ENCODE measurements at places on chromosomes 1 and 21. TPM values are rescaled to one million over a fixed set of nuclear protein-coding genes. Genes with fewer than 3 reads are reported as not detected.

GRCh38 chr1:72649991-72650390, 367.7 kb upstream of the NEGR1 start:
- no peak for DNase-seq

Gene FCER1G
- 2.0 TPM for total RNA-seq

Gene TNFRSF8
- not detected for total RNA-seq

GRCh38 chr1:38207275-38207674, 160.7 kb upstream of the POU3F1 start:
- DNase-seq: no peak

GRCh38 chr1:46522184-46522968, 29.1 kb downstream of the KNCN start:
- DNase-seq: peak; percentile 58

Gene FMO3
- not detected for total RNA-seq

DNA sequence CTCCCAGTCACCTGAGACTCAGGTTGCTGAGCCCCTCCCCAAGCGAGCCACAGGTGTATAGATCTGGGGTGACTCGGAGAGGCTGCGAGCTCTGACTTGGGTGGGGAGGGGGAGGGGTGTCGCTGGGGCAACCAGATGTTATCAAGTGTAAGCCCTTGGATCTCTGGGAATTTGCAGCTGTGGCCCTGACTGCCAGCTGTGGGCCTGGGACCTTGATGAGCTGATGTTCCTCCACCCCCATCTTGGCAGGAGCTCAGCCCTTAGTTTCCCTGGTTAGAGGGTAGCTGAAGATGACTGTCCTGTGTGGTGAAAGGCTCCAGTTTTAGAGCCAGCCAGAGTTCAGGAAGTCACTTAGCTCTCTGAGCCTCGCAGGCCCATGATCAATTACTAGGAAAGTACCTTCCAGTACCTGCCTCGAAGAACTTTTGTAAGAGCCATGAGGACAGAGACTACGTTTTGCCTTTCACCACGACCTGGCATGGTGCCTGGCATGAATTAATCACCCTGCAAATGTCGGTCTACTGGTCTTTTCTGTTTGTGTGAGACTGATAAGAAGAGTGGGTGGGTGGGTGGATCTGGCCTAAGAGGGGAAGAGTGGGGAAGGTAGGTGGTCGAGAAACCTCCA, 55.8 kb downstream of the YARS1 start:
- DNase-seq: no peak

DNA sequence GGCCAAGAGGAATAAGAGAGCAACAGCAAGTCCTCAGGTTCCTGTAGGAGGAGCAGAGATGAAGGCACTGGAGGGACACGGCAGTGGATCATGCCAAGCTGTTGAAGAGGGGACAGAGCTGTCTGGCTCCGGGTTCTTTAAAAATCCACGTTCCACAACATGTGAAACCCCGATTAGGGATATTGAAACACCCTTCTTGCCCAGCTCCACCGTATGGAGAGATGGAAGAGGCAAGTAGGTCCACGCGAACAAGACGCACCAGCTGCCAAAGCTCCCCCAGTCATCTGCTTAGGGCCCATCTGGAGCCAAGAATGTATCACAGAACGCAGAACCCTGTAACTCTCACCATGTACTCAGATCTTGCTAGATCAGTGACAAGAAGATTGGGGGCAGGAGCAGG, 3.9 kb downstream of the C1orf198 start:
- DNase-seq: no peak

GRCh38 chr1:198179556-198179981, 22.8 kb downstream of the NEK7 start:
- no peak for DNase-seq

DNA sequence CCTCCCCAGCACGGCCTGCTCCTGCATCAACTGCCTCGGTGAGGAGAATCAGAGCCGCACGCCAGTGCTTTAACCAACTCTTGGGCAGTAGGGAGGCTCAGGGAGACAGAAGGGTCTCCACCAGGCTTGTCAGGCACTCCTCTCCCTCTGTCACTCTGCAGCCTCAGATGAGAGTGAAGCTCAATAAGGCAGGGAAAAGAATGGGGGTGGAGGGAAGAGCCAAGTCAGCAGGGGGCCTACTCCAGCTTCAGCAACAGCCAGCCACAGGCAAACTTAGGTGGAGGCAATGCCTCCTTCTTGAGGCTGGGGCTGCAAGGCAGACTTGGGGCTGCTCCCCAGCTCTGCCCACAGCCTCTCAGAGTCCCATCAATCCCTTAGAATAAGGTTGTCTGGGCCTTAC, 51.8 kb upstream of the A3GALT2 start:
- DNase-seq: no peak

Gene CLDN17
- not detected for total RNA-seq

DNA sequence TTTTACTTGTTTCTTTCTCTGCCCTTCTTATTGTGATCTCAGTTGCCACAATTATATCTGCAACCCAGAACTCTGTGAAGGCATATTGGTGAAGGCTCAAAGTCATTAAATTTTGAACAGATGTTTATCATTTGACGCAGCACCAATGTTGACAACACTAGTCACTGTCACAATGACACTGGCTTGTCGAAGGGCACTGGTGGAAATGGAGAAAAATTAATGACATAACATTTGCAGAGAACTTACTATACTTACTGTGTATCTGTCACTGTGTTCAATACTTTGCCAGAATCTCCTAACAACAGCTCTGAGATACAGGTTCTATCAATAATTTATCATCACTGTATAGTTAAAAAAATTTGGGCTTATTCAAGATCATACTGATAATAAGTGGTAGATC, 1213.7 kb downstream of the NCAM2 start:
- DNase-seq: no peak

GRCh38 chr21:38229260-38229877, 27.4 kb upstream of the KCNJ15 start:
- DNase-seq: no peak

- no peak for DNase-seq
Observed at GRCh38 chr1:200405264-200405663, 4.6 kb downstream of the ZNF281 start.

Gene STIL
- 7.7 TPM for total RNA-seq

DNA sequence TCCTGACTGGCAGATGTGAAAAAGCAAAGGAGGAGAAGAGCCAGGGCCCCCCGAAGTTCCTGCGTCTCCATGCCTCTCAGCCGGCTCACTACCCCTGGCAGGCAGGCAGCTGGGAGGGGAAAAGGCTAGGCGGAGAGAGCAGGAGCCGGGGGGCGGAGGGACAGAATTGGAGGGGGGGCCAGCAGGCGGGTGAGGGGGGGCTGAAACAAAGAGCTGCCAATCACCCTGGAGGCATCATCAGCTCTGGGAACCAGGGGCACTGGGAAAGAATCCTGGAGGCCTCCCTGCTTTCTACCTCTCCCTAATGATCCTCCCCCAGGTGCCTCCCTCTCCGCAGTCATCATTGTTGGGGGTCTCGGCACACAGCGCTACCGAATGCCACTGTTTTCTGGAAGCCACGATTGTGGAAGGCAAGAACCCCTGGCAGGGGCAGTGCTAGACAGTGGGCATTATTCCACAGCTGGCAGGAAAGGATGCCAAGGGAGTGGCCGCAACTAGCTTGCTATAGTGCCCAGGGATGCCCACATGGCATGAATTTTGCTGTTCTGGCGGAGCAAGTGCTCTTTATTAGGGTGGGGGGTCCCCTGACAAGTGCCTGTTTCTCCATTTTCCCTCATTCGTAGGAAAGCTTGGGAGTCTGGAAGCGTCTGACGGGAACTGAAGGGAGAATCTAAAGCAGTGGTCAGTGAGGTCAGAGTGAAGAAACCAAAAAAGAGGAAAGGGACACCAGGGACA, at the start of gene THBS3:
TSS of gene THBS3 (minus strand) at position 92 of the 735 bp plus-strand sequence. CDS start at position 71, 21 bp downstream.
- DNase-seq: peak; percentile 42

Gene ELAPOR1
- 15.9 TPM for total RNA-seq

Gene PDZK1
- 0.82 TPM for total RNA-seq

DNA sequence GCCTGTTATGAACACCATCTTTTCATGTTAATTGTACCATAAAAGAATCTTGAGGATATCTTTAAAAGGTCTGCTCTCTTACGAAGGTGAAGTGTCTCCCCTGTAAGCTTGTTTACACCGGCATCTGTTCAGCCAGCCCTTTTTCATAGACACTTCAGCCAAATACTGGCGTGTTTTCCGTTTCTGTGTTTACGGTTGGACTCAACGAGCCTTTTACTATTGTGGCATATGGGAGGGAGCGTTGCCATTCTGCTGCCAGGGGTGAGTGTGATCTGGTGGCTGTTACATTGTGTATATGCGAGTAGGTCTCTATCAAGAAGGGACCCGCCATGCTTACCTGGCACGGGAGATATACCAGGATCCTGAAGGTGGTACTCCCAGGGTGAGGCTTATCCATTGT, 433.8 kb downstream of the CAMTA1 start:
- DNase-seq: no peak

GRCh38 chr1:167690053-167690452, 31.7 kb upstream of the MPZL1 start:
- no peak for DNase-seq

Gene KCNE2
- total RNA-seq: under 0.01 TPM

- DNase-seq: no peak
Observed at GRCh38 chr1:9321480-9321849, 28.8 kb downstream of the SPSB1 start.

Gene LHX8
- total RNA-seq: 2.4 TPM

GRCh38 chr1:166944186-166944967, 31.0 kb downstream of the ILDR2 start:
- DNase-seq: no peak

Gene COL6A1
- 41.6 TPM for total RNA-seq

DNA sequence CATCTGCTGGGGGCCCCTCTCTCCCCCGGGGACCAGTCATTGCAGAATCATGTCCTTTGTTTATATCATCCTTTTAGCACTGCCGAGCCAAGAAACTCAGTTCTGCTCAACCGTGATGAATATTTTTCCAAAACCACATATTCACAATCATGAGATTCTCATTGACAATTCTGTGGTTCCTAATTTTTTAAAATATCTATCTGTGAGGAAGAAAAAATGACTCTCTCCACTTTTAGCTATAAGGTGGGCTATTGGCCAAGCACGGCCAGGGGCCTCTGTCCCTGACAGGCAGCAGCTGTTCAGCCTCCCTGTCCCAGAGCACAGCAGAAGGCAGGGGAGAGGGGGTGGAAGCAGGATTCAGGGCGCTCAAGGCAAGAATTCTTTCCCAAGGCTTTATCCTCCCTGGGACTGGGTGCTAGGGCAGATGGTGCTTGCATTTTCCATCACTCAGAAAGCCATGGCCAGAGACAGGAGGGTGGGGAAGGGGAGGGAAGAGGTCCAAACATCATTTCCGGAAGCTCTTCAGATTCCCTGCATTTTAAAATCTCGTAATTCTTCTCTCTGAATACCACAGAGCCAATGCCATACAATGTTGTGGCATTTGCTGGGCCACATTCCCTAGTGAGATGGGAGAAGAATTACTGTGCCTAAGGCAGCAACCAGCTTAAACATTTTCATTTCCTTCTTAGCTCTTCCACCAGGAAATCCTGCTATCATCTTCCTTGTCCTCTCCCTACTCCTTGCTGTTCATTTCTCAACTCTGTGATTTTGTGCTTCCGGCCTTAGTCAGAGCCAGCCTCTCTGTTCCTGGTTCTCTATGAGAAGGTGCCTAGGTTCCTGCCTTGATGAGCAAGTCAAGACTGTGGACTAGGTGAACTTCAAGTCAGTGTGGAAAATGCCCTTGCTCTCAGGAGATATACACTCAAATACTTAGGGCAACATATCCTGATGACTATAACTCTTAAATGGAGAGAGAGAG, 60.3 kb downstream of the KCNJ6 start:
- no peak for DNase-seq

Gene CFHR2
- total RNA-seq: not detected

GRCh38 chr1:174643206-174643605, 195.4 kb downstream of the GPR52 start:
- DNase-seq: no peak

GRCh38 chr1:57061369-57061768, 95.6 kb upstream of the C8B start:
- no peak for DNase-seq

Gene VSIG8
- not detected for total RNA-seq

DNA sequence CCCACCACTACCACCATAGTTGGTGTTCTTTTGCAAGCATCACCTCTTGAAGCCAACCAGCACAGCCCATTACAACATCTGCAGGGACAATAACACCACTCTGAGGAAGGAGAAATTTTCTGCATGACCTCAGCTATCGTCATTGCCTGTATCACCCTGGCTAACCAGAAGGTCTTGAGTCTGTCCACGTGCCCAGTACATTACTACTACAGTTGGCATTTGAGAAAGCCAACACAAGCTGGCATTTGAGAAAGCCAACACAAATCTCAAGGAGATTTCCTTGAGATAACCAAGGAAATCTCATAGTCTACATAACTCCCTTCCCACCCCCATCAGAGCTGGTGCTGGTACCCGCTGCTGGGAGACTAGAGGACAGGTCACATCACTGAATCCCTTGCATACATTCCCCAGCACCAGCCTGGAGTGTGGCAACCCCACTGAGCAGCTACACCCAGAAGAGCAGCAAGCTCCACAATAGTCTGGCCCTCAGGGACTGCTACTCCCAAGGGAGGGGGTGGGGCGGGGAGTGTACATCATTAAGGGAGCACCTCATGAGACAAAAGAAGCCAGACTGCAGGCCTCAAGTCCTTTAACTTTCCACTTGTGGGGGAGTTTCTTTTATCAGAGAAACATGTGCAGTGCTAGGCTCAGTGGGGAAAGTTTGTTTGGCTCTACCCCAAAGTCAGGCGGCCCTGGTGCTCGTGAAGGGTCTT, 46.0 kb upstream of the GUCA2A start:
- DNase-seq: no peak

Gene TMEM200B
- 0.82 TPM for total RNA-seq

DNA sequence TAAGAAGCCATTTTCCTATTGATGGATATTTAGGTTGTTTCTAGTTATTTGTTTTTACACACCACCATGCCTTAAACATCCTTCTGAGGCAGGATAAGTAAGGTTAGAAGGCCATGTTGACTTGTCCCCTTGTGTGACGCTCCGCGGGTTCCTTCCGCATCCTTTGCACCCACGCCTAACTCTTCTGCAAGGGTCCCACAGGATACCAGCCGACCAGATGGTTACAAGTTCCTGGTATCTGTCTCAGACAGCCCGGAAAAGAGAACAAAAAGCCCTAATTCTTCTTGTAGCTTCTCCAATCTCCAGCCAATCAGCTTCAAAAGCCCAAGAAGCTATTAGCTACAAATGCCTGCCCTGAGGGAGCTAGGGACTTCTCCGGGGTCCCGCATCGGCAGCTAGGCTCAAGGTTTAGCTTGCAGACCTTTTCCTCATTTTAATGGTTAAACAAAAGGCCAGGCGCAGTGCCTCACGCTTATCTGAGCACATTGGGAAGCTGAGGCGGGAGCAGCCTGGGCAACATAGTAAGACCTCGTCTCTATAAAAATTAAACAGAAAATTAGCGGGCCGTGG, 4.9 kb upstream of the OTUD3 start:
- no peak for DNase-seq

- DNase-seq: no peak
Observed at GRCh38 chr1:59691261-59691660, 123.5 kb upstream of the HOOK1 start.

Gene DNALI1
- total RNA-seq: 2.9 TPM

DNA sequence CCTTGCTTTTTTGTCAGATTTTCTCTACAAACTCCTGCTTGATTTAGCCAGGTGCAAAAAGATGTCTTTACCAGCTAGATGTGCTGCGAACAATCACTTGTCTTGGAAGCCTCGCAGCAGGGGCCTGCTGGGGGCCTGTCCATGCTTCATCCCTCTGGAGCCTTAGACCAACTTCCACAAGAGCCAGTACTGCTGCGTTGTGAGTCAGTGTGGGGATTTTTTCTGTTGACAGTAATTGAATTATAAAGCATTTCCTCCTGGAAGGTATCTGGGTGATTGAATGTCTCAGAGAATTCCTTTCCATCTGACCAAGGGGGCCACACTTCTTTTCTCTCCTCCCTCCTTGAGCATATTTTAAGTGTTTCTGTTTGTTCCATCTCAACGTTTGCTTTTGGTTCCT, 40.4 kb upstream of the LDLRAP1 start:
- DNase-seq: no peak

GRCh38 chr1:197008861-197009260, 31.5 kb downstream of the CFHR5 start:
- DNase-seq: no peak
